ENCODE measurements at places on chromosomes 3 and 15.
A peak's percentile ranks its signal among the peaks of the same experiment; 100 is the strongest.

DNA sequence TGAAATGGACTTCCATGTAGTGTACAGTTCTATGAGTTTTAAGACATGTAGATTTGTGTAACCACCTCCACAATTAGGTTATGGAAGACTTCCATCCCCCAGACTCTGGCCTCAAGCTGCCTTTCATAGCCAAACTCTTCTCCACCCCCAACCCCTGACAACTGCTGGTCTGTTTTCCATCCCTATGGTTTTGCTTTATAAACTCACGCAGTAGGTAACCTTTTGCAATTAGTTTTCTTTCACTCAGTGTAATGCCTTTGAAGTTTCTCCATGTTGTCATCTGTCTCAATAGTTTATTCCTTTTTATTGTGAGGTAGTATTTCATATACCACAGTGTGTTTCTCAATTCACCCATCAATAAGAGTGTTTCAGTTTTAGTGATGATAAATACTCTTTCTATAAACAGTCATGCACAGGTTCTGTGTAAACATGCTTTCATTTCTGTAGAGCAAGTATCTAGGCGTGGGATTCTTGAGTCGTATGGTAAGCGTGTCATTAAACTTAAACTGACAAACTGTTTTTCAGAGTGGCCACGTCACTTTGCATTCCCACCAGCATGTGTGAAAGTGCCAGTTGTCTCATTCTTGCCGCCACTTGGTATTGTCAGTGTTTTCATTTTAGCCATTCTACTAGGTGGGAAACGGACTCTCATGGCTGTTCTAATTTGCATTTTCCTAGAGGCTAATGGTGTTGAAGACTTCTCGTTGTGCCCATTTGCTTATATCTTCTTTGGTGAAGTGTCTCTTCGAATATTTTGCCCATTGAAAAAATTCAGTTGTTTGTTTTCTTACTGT is 47.3 kb upstream of the ALDH1A3 start:
- no peak for DNase-seq

DNA sequence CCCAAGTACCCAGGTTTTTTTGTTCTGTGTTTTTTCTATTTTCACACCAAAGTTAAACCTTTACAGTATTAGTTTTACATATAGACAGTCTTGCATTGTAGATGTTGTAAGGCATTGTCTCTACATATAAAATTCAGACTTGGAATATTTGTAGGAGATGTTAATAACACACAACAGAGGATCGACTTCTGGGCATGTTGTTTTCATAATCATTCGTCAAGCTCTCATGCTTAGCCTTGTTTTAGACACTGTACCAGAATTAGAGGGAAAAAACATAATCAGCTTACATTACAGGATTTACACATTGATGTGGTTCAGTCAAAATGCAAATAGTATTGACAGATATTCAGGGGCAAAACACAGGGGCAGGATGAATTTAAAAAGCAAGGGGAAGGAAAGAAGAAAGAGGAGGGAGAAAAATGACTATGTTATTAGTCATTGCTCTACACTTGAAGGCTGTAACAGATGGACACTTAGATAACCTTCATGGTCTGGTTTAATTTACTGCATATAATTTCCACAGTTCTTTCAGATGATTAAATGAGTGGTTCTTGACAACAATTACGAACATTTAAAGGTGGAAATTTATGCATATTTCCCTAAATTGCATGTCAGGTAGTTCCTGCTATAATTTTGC is 7.5 kb downstream of the CMSS1 start:
- DNase-seq, result no peak

GRCh38 chr15:70251246-70251990 is 153.7 kb upstream of the TLE3 start:
- DNase-seq, result no peak

DNA sequence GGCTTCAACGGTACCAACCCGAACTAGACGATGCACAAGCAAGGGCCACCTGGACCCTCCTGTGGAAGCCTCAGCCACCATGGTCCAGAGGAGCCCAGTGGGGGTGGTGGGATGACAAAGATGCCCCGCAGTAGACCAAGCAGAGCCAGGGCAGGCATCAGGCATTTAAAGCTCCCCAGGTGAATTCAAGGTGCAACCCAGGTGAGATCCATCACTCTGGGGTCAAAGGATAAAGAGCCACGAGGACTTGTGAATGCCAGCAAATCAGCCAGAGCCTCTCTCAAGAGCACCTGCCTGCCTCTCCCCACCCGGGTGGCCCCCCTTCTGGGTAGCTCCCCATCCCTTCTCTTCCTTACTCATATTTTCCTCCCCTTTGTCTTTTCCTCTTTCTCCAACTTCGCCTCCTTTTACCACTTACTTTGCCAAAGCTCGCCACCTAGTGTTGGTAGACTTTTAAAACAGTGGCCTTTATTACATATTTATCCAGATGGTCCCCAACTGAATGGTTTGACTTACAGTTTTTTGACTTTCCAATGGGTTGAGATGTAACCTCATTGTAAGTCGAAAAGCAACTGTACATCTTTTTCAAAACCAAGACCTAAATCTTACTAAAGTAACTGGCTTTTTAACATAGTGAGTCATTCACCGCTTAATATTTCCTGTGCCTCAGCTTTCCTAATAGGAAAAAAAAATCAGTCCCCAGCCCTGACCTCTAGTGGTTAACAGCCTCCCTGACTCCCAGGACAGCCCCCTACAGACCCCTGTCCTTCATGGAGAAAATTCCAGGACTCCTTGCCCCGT is 18.8 kb downstream of the PLA2G4F start:
- DNase-seq, result peak; percentile 15

- no peak for DNase-seq
Observed at GRCh38 chr3:21542656-21543379, 208.2 kb downstream of the ZNF385D start.

DNA sequence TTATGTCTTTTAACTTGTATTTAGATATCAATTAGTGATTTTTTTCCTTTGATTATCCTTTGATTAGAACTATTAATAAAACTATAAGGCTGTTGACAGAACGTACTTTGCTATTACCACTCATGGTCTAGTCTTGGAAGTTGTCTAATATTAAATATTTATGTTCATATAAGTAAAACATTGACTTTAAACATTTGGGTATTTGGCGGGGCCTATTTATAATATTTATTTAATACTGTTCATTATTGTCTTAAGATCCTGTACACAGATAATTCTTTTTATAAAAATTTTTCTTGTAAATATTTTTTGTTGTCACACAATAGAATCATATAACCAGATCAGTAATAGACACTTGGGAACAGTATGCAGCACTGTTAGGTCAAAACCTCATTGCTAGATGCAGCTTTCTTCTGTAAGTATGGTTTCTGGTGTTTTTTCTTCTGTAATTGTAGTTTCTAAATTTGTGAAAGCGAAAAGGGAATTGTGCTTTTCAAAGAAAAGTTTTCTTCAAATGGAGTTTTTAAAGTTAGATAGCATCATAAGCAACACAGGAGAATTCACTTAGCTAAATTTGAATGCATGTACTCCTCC is 93.4 kb downstream of the FNDC3B start:
- no peak for DNase-seq

DNA sequence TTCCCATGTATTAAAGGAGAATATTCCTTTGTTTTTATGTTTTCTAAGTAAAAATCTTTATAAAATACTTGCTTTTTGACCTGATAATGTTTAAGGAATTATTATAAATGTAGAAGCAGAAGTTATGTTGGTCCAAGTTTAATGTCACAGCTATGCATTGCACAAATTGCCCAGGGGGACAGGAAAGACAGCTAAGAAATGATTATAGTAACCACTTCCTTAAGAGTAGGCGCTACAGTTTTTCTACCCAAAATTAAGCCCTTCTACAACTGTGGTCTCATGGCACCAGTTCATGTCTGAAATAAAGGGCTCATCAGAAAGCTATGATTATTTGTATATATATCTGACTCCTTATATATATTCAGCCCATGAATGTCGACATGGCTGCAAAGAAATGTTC is 176.4 kb downstream of the GBE1 start:
- DNase-seq, result no peak

GRCh38 chr3:94373456-94373855 is 310.6 kb downstream of the NSUN3 start:
- DNase-seq, result no peak

- DNase-seq, result no peak
Observed at GRCh38 chr15:94247789-94248638, 16.7 kb downstream of the MCTP2 start.

DNA sequence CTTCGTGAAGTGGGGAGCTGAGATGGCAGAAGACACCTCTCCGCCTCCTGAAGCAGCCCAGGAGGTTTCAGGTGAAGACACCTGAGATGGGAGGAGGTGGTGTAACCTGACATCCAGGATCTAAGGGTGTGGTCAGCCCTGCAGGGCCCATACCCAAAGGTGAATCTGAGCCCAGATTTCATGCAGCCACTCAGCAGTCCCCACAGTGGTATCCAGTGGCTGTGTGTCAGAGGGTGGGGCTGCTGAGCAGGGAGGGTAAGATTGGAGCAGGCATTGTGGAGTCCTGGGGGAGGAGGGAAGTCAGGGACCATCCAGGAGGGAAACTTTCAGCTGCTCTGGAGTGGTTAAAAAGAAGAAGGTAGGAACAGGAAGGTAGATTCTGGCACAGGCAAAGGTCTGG is 46.0 kb upstream of the SMAD6 start:
- DNase-seq, result no peak

GRCh38 chr3:177812492-177812891 is 615.2 kb upstream of the TBL1XR1 start:
- no peak for DNase-seq

DNA sequence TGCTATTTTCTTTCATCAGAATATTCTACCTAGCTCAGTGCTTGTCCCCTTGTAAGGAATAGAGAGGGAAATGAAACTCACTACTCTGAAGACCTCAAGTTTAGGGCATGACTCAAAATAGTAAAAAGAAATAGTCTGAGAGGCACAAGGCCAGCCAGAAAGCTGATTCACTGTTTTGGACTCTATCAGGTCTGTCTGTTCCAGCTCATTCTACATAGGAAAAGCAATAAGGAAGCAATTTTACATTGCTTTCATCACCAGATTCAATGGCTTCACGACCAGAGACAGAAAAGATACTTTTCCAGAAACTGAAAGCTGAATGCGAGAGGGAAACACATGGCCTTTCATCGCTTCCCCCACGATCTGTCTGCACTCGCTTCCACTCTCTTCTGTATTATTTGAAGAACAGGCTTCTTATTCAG is 276.0 kb downstream of the GBE1 start:
- DNase-seq, result no peak

GRCh38 chr3:132145833-132146232 is 111.0 kb upstream of the CPNE4 start:
- no peak for DNase-seq

GRCh38 chr3:177441276-177441812 is 244.1 kb upstream of the TBL1XR1 start:
- DNase-seq, result no peak

- DNase-seq, result no peak
Observed at GRCh38 chr3:108221393-108221792, 831 bp downstream of the IFT57 start.

DNA sequence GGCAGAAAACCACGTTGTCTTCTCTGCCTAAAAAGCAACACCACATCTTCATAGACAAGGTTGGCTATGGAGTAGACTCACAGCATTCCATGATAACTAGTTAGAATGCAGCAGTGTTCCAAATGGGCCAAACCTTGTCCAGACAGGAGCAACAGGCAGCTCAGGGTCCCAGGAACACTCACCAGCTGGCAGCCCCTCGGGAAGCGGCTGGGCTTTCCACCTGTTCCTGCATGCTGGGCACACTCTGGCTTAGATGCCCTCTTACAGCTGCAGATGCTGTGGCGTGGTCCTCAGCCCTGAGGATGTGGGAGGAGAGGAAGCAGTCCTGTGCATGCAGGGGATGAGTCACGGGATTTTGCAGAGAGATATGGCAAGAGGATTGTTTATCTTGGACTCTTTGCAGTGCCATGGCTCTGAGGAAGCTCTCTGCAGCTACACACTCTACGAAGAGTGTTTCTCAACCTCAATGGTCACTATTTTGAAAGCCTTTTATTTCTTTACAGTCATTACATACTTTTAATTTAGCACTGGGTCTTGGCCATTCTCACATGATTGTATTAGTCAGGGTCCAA is 11.3 kb downstream of the NRROS start:
- no peak for DNase-seq

- no peak for DNase-seq
Observed at GRCh38 chr15:90318591-90318990, 33.5 kb upstream of the ZNF774 start.

- no peak for DNase-seq
Observed at GRCh38 chr15:59260090-59260489, 53.4 kb downstream of the LDHAL6B start.

- DNase-seq, result no peak
Observed at GRCh38 chr15:98402486-98402885, 245.9 kb upstream of the IGF1R start.

DNA sequence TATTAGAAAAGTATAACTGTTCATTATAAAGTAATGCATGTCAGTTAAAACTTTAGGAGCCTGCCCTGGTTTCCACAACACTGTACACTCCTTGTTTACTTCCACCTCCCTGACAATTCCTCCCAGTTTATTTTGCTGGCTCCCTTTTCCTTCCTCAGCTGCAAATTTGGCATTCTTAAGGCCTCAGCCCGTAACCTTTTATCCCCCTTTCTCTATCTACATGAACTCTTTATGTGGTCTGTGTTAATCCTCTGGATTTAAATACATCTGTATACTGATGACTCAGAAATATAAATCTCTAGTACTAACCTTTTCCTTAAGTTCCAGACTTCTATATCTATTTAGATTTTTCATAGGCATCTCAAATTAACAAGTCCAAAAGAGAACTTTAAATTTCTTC is 143.6 kb downstream of the OTOL1 start:
- DNase-seq, result no peak

DNA sequence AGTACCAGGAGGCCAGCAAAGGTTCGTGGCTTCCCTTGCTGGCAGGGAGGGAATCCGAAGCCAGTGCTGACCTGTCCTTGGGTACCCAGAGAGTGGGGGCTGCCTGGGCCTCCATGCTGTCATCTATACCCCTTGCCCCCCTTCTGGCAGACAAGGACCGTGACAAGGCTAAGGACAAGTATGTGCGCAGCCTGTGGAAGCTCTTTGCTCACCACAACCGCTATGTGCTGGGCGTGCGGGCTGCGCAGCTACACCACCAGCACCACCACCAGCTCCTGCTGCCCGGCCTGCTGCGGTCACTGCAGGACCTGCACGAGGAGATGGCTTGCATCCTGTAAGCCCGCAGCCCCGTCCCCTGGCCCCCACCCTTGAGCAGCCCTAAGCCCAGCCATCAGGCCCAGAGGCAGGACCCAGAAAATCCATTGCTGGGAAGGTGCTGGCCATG is 2.8 kb downstream of the FES start:
- DNase-seq, result no peak

DNA sequence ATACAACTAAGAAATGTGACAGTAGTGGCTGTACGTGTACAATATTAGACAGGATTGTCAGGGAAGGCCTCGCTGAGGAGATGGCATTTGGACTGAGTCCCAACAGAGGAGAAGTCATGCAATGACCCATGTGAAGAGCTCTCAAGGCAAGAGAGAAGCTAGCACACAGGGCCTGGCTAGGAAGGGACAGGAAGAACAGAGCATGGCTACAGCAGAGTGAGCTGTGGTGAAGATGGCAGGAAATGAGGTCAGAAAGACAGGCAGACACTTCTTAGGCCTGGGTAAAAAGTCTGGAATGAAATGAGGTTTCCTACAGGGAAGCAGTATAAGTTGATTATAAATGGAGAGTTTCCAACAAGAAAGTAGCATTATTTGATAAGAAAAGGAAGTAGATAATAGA is 33.2 kb upstream of the LEKR1 start:
- no peak for DNase-seq

GRCh38 chr3:11587766-11588165 is 55.9 kb downstream of the VGLL4 start:
- DNase-seq, result no peak
